Stimulated activated CD8-positive, alpha-beta memory T cell treated with anti-CD3 and anti-CD28 coated beads, Interleukin-12 subunit alpha, Interleukin-12 subunit beta, amount 100 ng/mL, for 4 hours (primary cell): ENCODE measurements at places on chromosomes 11 and 22.

DNA sequence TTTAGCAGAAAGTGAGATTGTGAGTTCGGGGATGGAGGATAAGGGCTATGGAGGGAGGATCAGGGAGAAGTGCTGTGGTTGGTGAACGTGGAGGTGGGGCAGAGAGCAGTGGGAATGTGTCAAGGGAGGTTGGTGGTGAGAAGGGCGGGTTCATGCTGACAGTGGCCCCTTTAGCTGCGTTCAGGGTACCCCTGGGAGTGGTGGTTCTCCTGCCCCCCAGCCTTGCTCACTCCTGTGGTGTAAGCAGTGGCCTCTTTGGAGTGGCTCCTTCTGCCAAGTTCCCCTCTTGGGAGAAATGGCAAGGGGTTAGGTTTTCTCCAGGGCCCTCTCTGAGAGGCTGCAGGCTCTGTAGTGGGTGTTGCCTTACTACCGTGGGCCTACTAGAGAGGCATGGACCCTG lies 16.1 kb upstream of the NECTIN1 start:
- DNase-seq: no peak

- no peak for DNase-seq
Observed at GRCh38 chr11:68904248-68904847, 657 bp downstream of the IGHMBP2 start.

DNA sequence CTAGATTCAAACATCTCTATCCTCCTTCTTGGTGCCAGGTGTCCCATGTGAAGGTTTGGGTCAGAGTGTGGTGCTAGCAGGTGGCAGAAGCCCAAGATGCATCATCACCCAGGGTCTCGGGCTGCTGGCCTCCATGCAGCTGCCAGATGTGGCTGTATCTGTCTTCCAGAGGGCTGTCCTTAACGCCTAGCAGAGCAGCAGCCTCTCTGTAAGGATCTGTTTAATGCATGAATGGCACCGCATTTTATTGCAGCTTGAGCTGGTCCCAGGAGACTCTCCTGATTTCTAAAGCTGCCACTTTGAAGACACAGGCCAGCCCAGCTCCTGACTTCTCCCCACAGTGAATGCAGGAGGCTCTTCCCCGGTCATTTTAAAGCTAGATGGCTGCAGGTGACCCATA lies 26.3 kb downstream of the SLC1A2 start:
- DNase-seq: no peak

DNA sequence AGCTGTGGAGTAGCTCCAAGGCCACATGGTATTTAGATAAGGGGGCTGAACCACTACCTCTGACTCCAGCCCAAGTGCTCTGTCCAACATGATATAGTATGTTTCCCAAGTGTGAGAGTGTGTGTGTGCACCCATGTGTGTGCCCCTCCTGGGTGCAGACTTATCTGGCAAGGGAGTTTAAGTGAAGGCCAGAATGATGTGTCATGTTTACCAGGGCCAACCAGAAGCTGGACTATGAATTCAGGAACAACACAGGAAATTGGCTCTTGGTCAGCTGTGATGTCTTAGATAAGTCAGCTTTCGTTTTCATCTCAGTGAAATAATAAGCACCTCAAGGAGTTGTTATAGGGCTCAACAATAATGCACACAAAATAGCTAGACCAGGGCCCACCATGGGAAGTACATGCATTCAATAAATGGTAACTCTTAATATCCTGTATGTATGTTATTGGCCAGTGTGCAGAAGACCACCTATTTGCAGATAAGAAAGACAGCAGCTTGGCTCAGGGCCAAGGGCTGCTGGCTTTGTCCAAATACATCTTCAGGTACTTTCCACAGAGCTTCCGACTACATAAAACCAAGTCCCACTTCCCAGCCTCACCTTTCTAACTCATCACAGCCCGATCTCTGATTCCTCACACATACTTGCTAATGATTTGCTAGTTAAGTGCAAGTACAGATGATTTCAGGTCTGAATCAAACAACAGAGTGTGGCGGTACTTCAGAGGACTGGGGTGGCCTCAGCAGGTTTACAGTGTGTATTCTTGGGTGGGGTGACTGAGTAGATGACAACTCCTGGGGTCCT lies 120.9 kb downstream of the ME3 start:
- DNase-seq: no peak

GRCh38 chr11:86456075-86456939 lies 81.6 kb downstream of the CCDC81 start:
- DNase-seq: peak; percentile 32

- no peak for DNase-seq
Observed at GRCh38 chr11:61092908-61093763, 9.2 kb upstream of the CD5 start.
